Neural crest cell (in vitro differentiated cells): ENCODE measurements at places on chromosomes 3 and 15. TPM values are rescaled to one million over a fixed set of nuclear protein-coding genes. Genes with fewer than 3 reads are reported as not detected.
A peak's percentile ranks its signal among the peaks of the same experiment; 100 is the strongest.

DNA sequence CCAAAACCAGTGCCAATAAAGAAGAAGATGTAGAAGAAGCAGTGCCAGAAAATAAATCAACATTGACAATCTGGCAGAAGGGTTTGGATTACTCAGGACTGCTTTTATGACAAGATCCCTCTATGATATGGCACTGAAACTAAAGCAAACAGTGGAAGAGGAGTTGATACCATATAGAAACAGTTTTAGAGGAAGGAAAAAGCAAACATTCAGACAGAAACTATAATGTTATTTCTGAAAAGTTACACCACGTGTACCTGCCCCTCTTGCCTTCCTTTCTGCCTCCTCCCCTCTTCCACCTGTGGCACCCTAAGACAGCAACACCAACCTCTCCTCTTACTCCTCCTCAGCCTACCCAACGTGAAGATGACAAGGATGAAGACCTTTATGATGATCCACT is 63.0 kb downstream of the SFMBT1 start:
- H3K27ac ChIP-seq = no peak overlapping the region
- no peaks in the 10 kb centered on the region for H3K36me3 ChIP-seq
- no peak for DNase-seq
- H3K4me3 ChIP-seq = no peak overlapping the region

Gene LNP1
- total RNA-seq = 6.9 TPM in 2 replicates

Gene CERS3
- 0.26 TPM in 1 of 2 replicates, not detected in the other for total RNA-seq

- H3K36me3 ChIP-seq = no peaks in the 10 kb centered on the region
- H3K4me3 ChIP-seq = no peak overlapping the region
- H3K27me3 ChIP-seq = peaks cover 3% of the 10 kb centered on the region
- DNase-seq = no peak
- peak overlapping the region; percentile 39 for H3K27ac ChIP-seq
These were observed 236.0 kb upstream of the EIF1B start for GRCh38 chr3:40073310-40074007.

GRCh38 chr3:88779482-88779881 is 327.9 kb upstream of the EPHA3 start:
- H3K36me3 ChIP-seq = peaks cover 10% of the 10 kb centered on the region
- no peaks in the 10 kb centered on the region for H3K27me3 ChIP-seq
- no peaks in the 10 kb centered on the region for H3K4me1 ChIP-seq
- no peak overlapping the region for H3K4me3 ChIP-seq

GRCh38 chr3:151843275-151843674 is 29.4 kb downstream of the AADAC start:
- no peaks in the 10 kb centered on the region for H3K27me3 ChIP-seq
- no peaks in the 10 kb centered on the region for H3K36me3 ChIP-seq
- DNase-seq = no peak
- peaks cover 5% of the 10 kb centered on the region for H3K4me1 ChIP-seq
- H3K4me3 ChIP-seq = no peak overlapping the region
- no peak overlapping the region for H3K27ac ChIP-seq

- H3K27me3 ChIP-seq = peaks cover 12% of the 10 kb centered on the region
- H3K36me3 ChIP-seq = no peaks in the 10 kb centered on the region
- peaks cover 8% of the 10 kb centered on the region for H3K4me1 ChIP-seq
- H3K27ac ChIP-seq = no peak overlapping the region
- DNase-seq = no peak
These were observed 36.4 kb upstream of the PRR23E start for GRCh38 chr3:127156338-127157050.

Gene AMT
- 10.2 and 14.0 TPM in 2 replicates for total RNA-seq

Gene CLASP2
- total RNA-seq = 69.2 and 70.5 TPM in 2 replicates

DNA sequence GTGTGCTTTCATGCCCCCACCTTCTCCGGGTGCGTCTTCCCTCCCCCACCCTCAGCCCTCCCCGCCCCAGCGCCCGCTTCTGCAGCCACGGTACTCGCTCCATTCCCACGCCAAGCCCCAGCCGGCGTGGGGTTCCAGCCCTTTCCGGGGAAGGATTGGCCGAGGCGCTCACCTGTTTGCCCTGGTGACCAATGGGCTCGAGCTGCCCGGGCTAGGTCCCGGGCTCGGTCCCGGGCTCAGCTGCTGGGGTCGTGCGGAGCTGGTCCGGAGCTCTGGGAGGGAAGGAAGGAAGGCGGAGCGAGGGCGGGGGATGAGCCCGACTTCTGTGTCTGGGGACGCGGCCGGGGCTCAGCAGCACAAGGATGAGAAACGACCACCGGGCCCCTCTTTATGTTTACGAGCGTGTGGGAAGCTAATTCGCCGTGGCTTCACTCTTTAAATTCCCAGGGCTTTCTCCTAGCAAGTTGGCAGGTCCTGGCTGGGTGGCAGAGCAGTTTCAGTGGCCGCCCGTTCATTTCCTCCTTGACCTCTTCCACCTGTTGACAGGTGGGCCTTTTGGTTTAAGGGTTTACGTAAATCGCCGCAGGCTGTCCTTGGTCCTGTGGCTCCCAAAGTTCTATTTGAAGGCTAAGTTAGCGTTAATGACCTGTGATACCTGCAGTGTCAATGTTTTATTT is at the start of gene IGSF10:
IGSF10 (minus strand) TSS at position 288 of the 677 bp plus-strand sequence. CDS start 2,352 bp downstream, outside the sequence.
- no peak within 1 kb of the TSS for H3K27ac ChIP-seq
- no peaks in the 10 kb centered on the region for H3K36me3 ChIP-seq
- H3K27me3 ChIP-seq = peaks cover 52% of the 10 kb centered on the region
- peaks cover 4% of the 10 kb centered on the region for H3K4me1 ChIP-seq
- DNase-seq = peak; percentile 14

DNA sequence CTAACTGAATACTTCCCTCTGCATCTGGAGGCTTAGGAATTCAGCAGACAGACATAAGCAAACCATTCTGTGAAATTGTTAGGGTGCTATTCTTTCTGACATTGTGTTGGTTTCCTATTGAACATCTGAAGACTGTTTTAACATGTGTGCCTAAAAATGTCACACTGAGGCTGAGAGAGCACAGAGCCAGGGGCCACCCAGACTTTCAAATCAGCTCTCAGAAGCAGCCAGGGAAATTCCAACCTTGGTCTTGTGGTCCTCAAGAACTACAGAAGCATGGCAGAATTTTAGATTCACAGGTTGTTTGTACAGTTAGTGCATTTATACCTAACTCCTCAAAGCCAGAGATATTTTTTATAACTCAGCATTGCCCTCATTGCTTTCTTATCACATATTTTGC is 929.2 kb upstream of the CFAP20DC start:
- DNase-seq = no peak
- no peaks in the 10 kb centered on the region for H3K27me3 ChIP-seq
- no peaks in the 10 kb centered on the region for H3K36me3 ChIP-seq
- no peak overlapping the region for H3K4me3 ChIP-seq
